ENCODE measurements at places on chromosomes 13 and 19.

- no peak overlapping the region for H3K4me3 ChIP-seq
- no peaks in the 10 kb centered on the region for H3K36me3 ChIP-seq
- no peak overlapping the region for H3K27ac ChIP-seq
- peaks cover 34% of the 10 kb centered on the region for H3K4me1 ChIP-seq
Measured at GRCh38 chr19:18948075-18948975, 7.3 kb upstream of the HOMER3 start.

DNA sequence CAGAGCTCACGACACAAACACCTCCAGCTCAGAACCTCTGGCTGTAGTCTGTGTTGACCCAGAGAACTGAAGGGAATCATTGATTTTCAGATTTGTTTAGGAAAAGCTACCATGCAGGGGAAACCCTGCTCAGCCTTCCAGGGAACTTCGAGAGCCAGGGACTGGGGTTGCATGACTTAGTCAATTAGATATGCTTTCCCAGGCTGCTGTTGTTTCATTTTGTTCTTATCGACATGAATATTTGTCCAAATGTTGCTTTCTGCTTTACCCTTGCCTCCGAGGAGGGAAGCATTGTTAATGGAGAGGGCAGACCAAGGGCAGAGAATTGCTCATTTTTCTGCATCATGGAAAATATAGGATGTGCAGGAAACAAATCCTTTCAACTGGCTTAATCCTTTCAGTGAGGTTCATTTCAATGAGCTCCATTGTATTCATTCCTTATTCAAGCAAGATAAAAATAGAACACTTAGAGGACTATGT, 82.5 kb downstream of the KLF5 start:
- no peaks in the 10 kb centered on the region for H3K36me3 ChIP-seq
- H3K27me3 ChIP-seq, result no peaks in the 10 kb centered on the region
- no peak overlapping the region for H3K27ac ChIP-seq
- H3K4me1 ChIP-seq, result no peaks in the 10 kb centered on the region

DNA sequence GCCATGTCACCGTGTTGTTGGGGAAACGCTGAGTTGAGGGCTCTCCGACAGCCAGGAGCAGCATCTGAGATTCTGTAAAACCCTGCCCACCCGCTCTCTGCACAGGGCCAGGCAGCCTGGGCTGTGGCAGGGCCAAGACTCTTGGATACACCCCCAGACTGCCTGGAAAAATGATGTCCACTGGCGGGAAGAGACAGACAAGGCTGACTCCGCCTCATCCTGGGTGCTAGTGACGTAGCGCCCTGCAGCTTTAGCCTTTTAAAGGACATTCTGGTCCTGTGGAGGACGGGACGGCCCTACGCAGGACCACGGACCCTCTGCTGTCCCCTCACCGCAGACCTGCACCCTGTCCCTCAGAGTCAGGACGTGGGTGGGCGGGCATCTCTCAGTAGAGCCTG, 20.7 kb upstream of the LILRA2 start:
- no peaks in the 10 kb centered on the region for H3K27me3 ChIP-seq
- DNase-seq, result no peak
- H3K36me3 ChIP-seq, result no peaks in the 10 kb centered on the region
- H3K4me1 ChIP-seq, result peaks cover 12% of the 10 kb centered on the region

GRCh38 chr13:81563091-81563490, 1222.2 kb upstream of the SPRY2 start:
- no peak overlapping the region for H3K27ac ChIP-seq
- H3K27me3 ChIP-seq, result no peaks in the 10 kb centered on the region
- H3K36me3 ChIP-seq, result no peaks in the 10 kb centered on the region
- DNase-seq, result no peak

DNA sequence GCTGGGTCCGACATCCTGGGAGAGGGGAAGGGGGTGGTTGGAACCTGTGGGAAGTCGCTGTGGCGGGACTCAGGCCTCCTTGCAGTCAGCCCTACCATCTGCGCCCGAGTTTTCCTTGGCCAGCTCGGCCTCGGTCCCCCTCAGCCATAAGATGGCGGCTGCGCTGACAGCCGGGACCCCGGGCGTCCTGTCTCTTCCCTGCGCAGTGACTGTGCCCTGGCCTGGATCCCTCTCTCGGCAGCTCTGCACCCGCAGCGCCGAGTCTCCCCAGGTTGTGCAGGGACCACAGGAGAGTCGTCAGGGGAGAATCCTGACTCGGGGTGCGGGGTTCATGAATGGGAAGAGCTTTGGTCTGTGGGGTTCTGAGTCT, 345 bp downstream of the ZNF257 start:
- peaks cover 11% of the 10 kb centered on the region for H3K4me1 ChIP-seq
- no peaks in the 10 kb centered on the region for H3K27me3 ChIP-seq
- H3K36me3 ChIP-seq, result no peaks in the 10 kb centered on the region
- H3K4me3 ChIP-seq, result peak overlapping the region; percentile 55
- DNase-seq, result no peak
- peak overlapping the region; percentile 78 for H3K27ac ChIP-seq

- no peak for DNase-seq
- no peaks in the 10 kb centered on the region for H3K36me3 ChIP-seq
- H3K4me3 ChIP-seq, result no peak overlapping the region
- H3K27ac ChIP-seq, result no peak overlapping the region
- no peaks in the 10 kb centered on the region for H3K4me1 ChIP-seq
- peaks cover 5% of the 10 kb centered on the region for H3K27me3 ChIP-seq
Measured at GRCh38 chr13:27853861-27854260, 61.6 kb downstream of the GSX1 start.

GRCh38 chr13:112686987-112687386, 2.9 kb upstream of the ATP11A start:
- no peaks in the 10 kb centered on the region for H3K27me3 ChIP-seq
- H3K4me1 ChIP-seq, result peaks cover 15% of the 10 kb centered on the region
- H3K4me3 ChIP-seq, result no peak overlapping the region
- no peak overlapping the region for H3K27ac ChIP-seq
- DNase-seq, result no peak
- H3K36me3 ChIP-seq, result no peaks in the 10 kb centered on the region

DNA sequence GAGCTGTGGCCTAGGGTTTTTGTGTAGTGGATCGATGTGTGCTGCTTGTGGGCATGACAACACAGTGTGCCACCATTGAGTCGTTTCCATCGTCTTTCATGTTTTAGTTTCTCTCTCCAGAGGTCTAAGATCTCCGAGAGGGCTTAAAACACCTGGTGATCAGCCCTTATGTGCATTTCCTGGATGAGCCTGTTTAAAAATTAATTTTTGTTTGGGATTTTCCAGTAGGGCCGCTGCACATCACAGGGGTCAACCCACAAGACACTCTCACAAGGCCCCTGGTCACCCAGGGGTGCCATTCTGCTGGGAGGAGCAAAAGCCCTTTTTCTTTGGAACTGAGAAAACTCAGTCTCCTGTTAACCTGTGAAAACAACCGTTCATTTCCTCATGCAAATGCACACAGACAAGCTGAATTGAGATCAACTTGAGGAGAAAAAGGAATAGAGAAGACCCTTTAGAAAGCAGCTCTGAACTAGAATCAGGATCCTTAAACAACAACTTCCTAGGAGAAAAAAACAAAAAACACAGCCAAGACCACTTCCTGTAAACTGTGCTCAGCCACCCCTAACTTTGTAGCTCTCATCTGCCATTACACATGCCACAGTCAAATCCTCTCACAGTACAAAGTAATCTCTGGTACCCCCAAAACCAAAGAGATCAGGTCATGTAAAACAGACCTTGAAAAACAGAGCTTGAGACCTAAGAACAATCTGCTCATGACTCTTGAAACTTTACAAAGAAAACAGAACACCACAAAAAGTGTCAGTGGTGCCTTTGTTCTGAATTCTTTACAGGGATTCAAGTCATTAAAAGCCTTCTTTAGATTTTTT, 8.3 kb upstream of the MTRF1 start:
- no peaks in the 10 kb centered on the region for H3K27me3 ChIP-seq
- H3K27ac ChIP-seq, result no peak overlapping the region
- no peak overlapping the region for H3K4me3 ChIP-seq
- H3K36me3 ChIP-seq, result no peaks in the 10 kb centered on the region
- DNase-seq, result peak; percentile 25

DNA sequence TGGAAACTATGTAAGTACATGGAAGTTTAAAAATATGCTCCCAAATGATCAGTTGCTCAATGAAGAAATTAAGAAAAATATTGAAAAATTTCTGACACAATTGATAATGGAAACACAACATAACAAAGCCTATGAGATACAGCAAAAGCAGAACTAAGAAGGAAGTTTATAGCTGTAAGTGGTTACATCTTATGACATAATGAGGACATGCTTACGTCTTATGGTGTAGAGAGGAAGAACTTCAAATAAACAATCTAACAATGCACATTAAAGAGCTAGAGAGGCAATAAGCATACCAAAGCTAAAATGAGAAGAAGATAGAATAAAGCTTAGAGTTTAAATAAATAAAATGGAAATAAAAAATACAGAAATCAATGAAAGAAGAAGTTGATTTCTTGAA, 50.0 kb upstream of the CEACAM21 start:
- H3K36me3 ChIP-seq, result no peaks in the 10 kb centered on the region
- no peak for DNase-seq
- H3K4me1 ChIP-seq, result peaks cover 47% of the 10 kb centered on the region

DNA sequence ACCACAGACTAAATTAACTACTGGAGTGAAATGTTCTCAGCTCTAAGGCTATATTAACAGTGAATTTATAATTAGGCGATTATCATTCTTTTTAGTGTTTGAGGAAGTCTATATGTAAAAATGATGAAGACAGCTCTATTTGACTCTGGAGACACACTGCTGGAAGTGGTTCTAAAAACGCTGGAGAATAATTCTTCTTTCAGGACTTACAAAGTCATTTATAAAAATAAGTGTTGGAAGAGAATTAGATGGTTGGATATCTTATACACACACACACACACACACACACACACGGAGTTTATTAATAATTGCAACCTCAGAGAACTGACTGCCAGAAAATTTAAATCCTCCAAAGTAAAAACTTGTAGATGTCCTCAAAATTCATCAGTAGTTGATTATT, 1171.3 kb downstream of the EFNB2 start:
- no peak overlapping the region for H3K4me3 ChIP-seq
- H3K36me3 ChIP-seq, result no peaks in the 10 kb centered on the region
- no peak overlapping the region for H3K27ac ChIP-seq
- DNase-seq, result no peak

GRCh38 chr13:40447857-40448256, 218.6 kb downstream of the FOXO1 start:
- no peaks in the 10 kb centered on the region for H3K36me3 ChIP-seq
- peaks cover 65% of the 10 kb centered on the region for H3K4me1 ChIP-seq
- no peaks in the 10 kb centered on the region for H3K27me3 ChIP-seq
- H3K27ac ChIP-seq, result no peak overlapping the region
- H3K4me3 ChIP-seq, result no peak overlapping the region
- no peak for DNase-seq

GRCh38 chr19:11374433-11375142, at the start of gene SWSAP1:
TSS of gene SWSAP1 (plus strand) at chr19:11374666. CDS start at chr19:11374681, 15 bp downstream.
- no peaks in the 10 kb centered on the region for H3K27me3 ChIP-seq
- peaks cover 32% of the 10 kb centered on the region for H3K4me1 ChIP-seq
- peaks cover 1% of the 10 kb centered on the region for H3K36me3 ChIP-seq
- peak within 1 kb of the TSS; percentile 88 for H3K27ac ChIP-seq
- peak; percentile 99 for DNase-seq

DNA sequence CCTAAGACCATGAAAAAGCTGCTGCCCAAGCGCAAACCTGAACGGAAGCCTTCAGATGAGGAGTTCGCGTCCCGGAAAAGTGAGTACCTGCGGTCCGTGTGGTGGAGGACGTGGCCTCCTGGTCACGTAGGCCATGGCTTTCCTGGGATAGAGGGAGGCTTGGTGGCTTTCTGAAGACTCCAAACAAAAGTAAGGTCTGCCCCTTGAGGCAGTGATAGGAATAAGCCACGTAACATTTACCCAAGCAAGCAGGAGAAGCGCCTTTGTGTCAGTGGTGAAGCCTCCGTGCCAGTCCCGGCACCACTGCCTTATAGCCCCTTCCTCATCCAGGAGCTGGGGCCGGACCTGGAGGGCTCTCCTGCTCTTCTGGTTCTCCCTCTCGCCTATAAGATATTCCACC, 34.3 kb upstream of the TEX29 start:
- H3K27me3 ChIP-seq, result no peaks in the 10 kb centered on the region
- H3K4me1 ChIP-seq, result no peaks in the 10 kb centered on the region
- H3K27ac ChIP-seq, result no peak overlapping the region
- no peak overlapping the region for H3K4me3 ChIP-seq

GRCh38 chr19:32458500-32459123, 53.0 kb downstream of the DPY19L3 start:
- no peak overlapping the region for H3K27ac ChIP-seq
- H3K27me3 ChIP-seq, result no peaks in the 10 kb centered on the region
- H3K4me1 ChIP-seq, result no peaks in the 10 kb centered on the region
- DNase-seq, result no peak

DNA sequence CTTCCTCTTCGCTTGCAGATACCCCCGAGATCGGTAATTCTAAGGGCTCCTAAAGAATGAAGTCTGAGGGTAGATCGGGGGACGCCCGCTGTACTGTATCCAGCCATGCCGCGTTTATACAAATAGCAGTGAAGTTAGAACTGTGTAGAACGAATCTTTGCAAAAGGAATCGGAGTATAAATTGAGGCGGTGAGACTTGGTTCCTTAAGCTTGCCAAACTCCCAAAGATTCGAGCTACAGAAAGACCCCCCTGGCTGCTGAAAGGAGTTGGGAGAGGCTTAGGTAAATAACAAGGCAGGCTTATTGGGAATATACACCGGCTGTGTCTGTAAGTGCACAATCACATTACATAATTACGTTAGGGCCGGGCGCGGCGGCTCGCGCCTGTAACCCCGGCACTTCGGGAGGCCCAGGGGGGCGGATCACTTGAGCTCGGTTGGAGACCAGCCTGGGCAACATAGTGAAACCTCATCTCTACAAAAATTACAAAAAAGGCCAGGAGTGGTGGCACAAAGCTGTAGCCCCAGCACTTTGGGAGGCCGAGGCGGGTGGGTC, 12.2 kb downstream of the TMEM160 start:
- no peak overlapping the region for H3K27ac ChIP-seq
- no peaks in the 10 kb centered on the region for H3K36me3 ChIP-seq
- no peak for DNase-seq
- peak overlapping the region; percentile 69 for H3K4me3 ChIP-seq
- peaks cover 19% of the 10 kb centered on the region for H3K4me1 ChIP-seq

DNA sequence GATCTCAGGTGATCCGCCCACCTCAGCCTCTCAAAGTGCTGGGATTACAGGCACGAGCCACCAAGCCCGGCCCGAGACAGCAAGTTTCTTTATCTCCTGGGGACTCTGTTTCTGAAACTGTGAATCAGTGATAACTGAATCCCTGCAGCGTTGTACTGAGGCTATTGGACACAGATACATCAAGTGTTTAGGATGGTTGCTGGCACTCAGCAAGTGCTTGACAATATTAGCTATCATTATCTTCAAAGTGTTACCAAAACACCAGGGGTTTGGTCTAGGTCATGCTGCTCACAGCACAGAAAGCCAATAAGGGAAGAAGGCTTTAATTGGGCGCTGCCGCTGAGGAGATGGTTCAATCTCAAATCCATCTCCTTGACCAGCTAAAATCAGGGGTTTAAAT, 20.5 kb upstream of the PNMA8C start:
- H3K4me3 ChIP-seq, result no peak overlapping the region
- H3K36me3 ChIP-seq, result no peaks in the 10 kb centered on the region
- DNase-seq, result no peak
- no peak overlapping the region for H3K27ac ChIP-seq

- no peaks in the 10 kb centered on the region for H3K4me1 ChIP-seq
- H3K27ac ChIP-seq, result no peak overlapping the region
- no peaks in the 10 kb centered on the region for H3K27me3 ChIP-seq
- no peak for DNase-seq
Measured at GRCh38 chr13:86051134-86052103, 252.2 kb upstream of the SLITRK6 start.

- no peak overlapping the region for H3K4me3 ChIP-seq
- H3K27me3 ChIP-seq, result no peaks in the 10 kb centered on the region
- H3K27ac ChIP-seq, result no peak overlapping the region
- no peaks in the 10 kb centered on the region for H3K4me1 ChIP-seq
- no peak for DNase-seq
- peaks cover 55% of the 10 kb centered on the region for H3K36me3 ChIP-seq
Measured at GRCh38 chr19:52322429-52322828, 13.6 kb upstream of the ZNF610 start.

Data from B cell (primary cell).